ENCODE measurements at places on chromosomes 7 and 10.

GRCh38 chr10:4028027-4028471 lies 243.0 kb upstream of the KLF6 start:
- no peak for DNase-seq

DNA sequence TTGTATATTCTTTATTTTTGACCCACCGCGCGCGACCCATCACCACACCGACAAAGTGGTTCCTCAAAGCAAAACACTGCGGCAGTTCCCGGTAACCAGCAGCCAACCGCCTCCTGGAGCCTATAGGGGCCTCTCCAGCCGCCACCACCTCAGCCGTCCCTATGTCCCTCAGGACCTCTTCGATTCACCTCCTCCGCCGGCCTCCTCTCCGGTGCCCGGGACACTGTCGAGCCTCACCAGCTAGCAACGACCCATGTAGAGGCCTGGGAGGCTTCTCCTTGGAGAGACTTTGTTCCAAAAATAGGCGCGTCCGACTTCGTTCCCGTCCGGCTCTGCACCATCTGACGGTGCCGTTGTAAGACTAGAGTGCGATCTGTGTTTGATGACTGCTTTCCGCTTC lies 158.8 kb downstream of the HGF start:
- no peak for DNase-seq

- no peak for DNase-seq
Measured at GRCh38 chr10:17365402-17365801, 89.0 kb downstream of the ST8SIA6 start.

GRCh38 chr10:123428391-123428790 lies 237.8 kb upstream of the GPR26 start:
- DNase-seq: no peak

- no peak for DNase-seq
Measured at GRCh38 chr7:64621656-64622055, 44.3 kb upstream of the ZNF107 start.

DNA sequence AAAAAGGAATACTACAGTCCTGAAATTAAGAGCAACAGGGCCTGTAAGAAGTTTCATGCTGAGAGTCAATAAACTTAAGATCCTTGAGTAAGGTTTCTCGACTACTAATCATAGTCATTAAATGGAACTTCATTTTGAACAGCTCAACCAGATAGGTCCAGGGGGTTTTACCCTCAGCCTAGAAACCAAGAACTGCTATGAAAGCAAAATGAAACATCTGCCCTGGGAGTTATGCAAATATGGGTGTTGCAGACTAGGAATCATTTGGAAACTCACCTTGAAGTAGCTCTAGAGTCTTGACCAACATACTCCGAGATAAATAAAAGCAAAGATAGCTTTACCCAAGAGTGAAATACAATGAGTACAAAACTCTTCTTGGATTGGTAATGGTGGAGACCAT lies 128.0 kb downstream of the HGF start:
- no peak for DNase-seq

DNA sequence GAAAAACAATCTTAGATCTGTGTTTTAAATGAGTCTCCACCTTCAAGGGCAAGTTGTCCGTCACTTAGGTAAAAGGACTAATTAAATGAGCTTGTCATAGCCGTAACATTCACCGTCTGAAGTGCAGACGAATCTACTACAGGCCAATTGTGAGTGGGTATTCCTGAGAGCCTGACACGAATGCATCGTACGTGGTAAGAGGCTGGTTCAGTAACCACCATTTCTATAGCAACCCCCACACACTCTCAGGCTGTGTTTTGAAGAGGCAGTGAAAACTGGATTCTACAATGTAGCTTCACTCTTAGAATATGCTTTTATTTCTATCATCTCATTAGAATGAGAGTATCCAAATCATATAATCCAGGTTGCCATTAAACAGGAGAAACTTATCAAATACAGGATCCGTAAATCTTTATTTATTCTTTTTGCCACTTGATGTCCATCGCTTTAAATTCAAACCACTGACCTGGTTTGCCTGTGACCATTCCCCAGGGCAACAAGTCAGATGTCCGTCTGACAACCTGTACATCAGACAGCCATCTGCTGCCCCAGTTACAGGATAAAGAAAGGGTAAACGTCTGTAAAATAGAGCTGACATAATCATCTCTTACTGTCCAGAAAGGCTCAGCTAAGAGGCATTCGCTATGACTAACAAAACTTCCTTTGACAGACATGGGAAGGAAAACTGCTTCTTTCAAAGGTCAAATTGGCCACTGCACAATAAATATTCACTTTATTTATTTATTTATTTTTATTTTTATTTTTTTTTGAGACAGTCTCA lies 70.3 kb upstream of the NMT2 start:
- DNase-seq: no peak

GRCh38 chr10:44974628-44975430 lies 3.8 kb downstream of the DEPP1 start:
- DNase-seq: peak; percentile 12

- peak; percentile 92 for DNase-seq
Measured at GRCh38 chr7:39838326-39838725, 111.7 kb upstream of the CDK13 start.
